Activated CD8-positive, alpha-beta memory T cell treated with anti-CD3 and anti-CD28 coated beads for 1 hour (primary cell): ENCODE measurements at places on chromosomes 7 and 10.

DNA sequence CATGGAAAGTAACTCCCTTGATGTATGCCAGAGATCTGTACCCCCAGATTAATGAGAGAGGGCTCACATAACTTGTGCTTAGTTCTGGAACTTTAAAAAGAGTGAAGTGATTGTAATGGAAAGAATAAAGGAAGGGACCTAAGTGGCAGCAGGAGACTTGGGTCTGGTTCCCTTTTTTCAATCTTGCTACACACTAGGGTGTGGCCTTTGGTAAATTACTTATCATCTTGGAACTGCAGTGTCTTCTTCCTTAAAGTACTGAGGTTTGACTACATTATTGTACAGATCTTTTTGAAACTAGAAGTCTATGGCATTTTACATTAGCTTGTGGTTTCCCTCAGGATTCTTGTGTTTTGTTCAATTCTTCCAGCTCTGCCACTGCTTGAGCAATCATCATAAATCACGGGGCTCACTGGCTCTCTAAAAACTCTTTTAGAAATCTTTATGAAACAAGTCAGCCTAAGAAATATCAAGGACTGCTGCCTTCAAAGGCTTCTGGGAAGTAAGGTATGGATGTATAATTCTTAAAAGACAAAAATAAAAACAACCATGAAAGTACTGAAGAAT lies 22.5 kb upstream of the CHRM2 start:
- no peak for DNase-seq

DNA sequence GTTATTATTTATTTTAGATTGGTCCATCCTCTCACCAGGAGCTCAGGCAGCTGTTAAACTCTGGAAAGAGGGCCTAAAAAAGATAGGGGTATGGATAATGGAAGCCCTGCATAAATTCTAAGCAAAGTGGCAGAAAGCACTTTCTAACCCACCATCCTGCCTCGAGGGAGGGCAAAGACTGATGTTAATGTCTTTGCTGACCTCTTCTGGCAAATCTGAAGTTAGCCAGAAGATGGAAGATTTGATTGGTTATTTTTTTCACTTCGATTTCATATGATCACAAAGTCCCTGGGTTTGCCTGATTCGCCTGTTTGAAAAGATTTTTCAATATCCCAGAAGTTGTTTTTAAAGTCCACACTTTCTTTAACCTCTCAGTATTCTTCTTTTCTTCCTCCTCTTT lies 24.8 kb downstream of the OR9A2 start:
- DNase-seq = no peak

- no peak for DNase-seq
Observed at GRCh38 chr10:58785354-58785753, 272.7 kb downstream of the BICC1 start.

DNA sequence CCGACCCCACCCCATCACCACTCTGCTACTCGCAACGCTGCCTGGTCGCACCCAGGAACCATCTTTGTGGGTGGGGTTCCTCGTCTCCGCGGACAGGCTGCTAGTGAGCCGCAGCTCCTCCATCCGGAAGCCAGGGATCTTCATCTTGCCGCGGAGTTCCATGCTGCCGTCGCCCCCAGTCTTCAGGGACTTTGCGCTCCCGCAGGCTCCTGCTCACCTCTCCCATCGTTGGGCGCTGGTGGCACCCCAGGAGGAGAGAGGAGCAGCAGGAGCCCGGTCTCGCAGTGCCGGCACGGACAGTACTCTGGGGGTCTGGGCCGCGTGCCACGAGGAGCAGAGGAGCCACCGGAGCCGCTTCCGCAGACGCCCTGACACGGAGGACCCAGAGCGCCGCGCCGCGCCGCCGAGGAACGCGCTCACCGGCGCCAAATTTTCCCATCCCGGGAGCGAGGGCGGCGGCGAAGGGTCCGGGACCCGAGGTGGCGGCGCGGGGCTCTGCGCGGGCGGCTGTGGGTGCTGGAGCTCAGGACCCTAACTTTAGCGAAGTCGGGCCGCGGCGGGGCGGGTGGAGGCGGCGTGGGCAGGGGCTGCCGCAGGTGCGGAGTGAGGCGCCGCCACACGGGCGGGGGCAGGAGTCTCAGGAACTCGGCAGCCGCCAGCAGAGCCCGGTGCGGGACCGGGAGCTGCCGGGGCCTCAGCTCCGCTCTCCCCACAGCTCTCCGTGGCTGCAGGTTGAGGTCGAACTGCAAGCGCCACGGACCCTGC lies 750.1 kb upstream of the SORCS1 start:
- no peak for DNase-seq

GRCh38 chr7:48004638-48005037 lies 24.3 kb downstream of the SUN3 start:
- no peak for DNase-seq

DNA sequence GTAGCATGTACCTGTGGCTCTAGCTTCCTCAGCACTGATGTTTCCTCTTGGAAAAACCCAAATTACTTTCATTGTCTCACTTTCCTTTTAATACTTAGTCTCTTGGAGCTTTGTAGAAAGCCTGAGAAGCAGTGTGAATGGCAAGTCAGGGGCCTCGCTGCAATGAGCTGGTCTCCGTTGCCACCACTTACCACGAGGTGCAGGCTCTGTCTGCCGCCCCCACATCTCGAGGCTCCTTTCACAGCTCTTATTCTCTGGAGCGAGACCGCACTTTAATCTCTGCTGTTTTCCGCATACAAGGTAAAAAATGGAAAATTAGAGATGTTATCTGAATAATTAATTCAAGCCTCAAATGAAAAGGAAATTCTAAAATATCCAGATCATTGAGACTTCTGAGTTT lies 186.2 kb downstream of the HECW1 start:
- no peak for DNase-seq

DNA sequence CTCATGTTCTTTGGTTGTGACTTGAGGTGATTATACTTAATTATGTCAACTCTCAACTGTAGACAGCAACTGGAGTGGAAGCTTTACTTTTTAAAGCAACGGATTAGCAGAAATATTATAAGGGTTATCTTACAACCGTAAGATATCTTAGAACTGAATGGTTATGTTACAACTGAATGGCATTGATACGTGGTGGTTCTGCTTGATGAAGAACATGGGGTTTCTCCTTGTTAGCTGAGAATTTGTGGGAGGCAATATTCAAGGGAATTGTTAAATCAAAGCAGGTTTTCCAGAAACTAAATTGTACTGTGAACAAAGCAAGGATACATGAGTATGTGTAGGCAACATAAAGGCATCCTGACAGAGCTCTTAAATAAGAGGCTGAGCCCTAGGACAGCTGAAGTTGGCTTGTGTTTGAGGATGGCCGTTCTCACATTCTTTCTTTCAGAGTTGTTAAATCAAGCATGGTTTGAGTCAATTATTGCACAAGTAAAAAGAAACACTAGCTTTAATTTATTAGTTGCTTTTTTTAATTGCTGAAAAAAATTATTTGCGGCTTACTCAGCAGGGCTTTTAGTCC lies 350.0 kb downstream of the PLXDC2 start:
- no peak for DNase-seq

DNA sequence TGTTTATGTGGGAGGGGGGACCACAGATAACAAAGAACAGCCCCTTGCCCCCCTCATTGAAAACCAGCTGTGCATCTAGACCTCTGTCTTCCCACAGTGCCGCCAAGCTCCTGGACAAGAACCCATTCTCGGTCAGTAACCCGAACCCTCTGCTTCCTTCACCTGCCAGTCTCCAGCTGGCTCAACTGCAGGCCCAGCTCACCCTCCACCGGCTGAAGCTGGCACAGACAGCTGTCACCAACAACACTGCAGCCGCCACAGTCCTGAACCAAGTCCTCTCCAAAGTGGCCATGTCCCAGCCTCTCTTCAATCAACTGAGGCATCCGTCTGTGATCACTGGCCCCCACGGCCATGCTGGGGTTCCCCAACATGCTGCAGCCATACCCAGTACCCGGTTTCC lies 91.0 kb upstream of the PDCD4 start:
- DNase-seq = no peak
